ENCODE measurements at places on chromosomes 3 and 15. TPM values are rescaled to one million over a fixed set of nuclear protein-coding genes. Genes with fewer than 3 reads are reported as not detected.
A peak's percentile ranks its signal among the peaks of the same experiment; 100 is the strongest.

DNA sequence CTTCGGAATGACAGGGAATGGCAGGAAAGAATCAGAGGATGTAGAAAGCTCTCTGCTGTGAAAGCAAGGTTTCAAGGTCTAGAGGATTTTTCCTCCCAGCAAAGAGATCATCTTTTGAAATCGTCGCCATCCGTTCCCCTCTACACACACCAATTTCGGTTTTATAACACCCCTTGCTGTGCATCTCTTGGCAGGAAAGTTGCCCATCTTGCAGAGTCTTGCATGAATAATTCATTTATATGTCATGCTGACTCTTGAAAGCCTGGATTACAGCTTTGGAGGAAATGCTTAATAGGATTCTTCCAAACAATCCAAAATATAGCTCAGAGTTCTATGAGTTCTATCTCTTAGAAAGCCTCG, 262.7 kb downstream of the CHL1 start:
- no peak for DNase-seq

DNA sequence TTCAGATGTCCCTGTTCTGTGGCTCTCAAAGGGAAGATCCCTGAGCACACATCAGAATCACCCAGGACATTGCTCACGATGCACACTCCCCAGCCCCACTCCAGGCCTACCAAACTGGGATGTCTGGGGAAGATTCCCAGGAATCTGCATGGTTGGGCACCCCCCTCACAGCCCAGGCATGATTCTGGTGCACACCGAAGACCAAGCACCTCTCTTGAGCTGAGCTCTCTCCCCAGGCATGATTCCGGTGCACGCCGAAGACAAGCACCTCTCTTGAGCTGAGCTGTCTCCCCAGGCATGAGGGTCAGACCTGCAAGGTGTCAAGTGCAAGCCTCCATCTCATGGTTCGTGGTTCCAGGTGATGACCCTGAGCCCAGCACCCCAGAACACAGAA, 112.2 kb upstream of the MEF2A start:
- DNase-seq = no peak

GRCh38 chr15:39778021-39778420, 4.6 kb downstream of the FSIP1 start:
- no peak for DNase-seq

GRCh38 chr3:150248116-150248887, 159.8 kb upstream of the TSC22D2 start:
- DNase-seq = no peak

- DNase-seq = no peak
Observed at GRCh38 chr15:66996094-66996493, 69.3 kb upstream of the SMAD3 start.

GRCh38 chr3:69319652-69320051, 66.2 kb downstream of the FRMD4B start:
- no peak for DNase-seq

DNA sequence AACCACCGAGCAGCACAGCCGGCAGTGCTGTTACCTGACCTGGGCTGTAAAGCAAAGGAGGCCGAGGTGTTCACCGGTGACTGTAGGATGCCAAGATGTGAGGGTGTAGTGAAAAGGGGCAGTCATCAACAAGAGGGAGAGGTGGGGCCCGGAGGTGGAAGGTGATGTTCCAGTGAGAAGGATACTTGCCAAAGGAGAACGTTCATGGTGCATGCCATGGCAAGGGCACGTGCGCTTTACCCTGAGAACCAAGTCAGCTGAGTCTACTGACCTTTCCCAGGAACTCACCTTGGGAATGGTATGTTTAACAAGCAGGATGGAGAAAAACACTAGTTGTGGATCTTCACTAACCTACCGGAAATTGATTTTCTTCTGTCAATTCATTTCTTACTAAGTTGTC, 211.1 kb downstream of the PDZRN3 start:
- DNase-seq = no peak

GRCh38 chr3:38257583-38257982, 8.0 kb upstream of the SLC22A13 start:
- DNase-seq = no peak

DNA sequence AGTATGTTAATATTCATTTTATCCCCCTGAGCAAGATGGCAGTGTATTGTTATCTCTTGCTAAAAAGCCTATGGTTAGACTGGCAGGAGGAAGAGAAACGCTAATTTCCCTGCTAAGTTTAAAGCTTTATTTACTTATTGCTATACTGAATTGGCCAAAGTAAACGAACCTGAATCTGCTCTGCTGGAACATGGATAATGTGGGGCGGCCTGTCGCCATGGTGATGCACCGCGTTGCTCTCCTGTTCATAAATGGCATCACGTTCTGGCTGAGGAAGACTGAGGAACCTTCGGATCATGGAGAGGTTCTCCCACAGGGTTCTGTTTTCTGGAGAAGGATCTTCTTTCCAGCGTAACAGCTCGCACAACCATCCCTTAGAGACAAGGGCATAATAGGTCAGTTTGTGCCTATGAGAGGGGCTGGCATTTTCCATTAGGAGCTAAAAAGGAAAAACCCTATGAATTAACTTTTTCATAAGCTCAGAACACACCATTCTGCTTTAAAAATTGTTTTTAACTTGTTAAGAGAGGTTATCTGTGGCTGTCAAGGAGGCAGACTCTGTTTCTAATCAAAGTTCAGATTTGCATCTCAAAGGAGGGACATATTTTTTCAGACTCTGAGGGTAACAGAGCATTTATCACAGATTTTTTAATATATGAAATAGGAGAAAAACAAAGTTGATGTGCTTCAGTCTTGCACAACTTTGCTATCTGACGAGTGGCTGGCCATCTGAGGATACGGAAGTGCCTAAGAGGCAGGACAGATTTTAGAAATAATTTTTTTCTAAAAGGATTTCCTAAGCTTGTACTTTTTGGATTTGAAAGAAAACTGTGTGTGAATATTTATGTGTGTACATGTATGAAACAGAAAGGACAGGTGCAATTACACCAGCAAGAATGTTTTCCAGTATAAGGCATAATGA, 73.1 kb downstream of the SATB1 start:
- no peak for DNase-seq

DNA sequence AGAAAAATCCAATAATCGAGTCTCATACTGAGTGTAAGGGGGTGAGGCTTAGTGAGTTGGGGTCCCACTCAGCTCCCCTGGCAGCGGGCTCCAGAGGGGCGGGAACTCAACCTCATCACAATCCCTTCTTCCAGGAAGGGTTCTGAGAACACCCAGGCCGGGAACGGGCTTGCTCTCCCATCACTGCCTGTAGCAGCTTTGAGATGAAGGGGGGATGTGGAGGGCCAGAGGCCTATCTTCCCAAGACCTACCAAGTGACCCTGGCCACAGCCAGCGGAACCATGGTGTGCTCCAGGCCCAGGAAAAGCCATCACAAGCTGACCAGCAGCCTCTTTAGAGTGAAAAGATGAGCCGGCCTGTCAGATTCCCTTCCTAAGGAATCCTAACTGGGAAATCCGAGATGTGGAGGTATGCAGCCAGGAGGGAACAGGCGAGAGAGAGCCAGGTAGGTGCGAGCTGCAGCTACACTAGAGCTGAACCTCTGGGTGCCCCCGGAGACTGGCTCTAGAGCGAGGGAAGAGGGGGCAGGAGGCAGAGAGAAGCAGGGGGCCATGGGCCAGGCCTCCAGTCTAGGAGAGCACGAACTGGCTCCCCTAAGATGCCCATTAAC, 18.5 kb downstream of the GRAMD2A start:
- no peak for DNase-seq

DNA sequence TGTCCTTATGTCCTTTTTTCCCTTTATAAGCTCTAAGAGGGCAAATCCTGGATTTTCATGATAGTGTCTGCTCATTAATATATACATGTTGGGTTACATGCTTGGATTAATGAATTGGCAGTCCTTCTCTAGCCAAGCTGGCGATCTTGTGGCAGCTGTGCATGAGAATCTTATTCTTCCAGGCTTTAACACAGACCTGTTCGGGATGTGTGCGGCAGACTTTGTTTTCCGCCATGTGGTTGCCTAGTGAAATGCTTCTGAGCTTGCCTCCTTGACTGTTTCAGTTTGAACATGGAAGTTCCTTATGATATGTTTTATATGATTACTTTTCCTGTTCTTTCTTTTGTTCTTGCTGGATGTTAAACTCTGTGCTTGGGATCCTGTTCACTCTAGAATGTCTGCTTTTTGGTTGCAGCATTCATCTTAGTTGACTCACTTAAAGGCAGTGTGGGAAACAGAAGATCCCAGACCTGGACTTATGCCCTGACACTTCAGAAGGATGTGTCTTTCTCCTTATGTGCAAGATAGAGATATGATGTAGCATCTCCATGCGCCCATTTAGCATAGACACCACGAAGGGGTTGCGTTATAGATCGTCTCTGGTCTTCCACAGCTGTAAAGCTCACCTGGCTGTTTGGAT, 7.2 kb downstream of the CHCHD6 start:
- no peak for DNase-seq

GRCh38 chr3:28337230-28337629, 11.3 kb upstream of the ZCWPW2 start:
- DNase-seq = no peak

- DNase-seq = no peak
Observed at GRCh38 chr3:24196526-24196925, 251.4 kb downstream of the NR1D2 start.

DNA sequence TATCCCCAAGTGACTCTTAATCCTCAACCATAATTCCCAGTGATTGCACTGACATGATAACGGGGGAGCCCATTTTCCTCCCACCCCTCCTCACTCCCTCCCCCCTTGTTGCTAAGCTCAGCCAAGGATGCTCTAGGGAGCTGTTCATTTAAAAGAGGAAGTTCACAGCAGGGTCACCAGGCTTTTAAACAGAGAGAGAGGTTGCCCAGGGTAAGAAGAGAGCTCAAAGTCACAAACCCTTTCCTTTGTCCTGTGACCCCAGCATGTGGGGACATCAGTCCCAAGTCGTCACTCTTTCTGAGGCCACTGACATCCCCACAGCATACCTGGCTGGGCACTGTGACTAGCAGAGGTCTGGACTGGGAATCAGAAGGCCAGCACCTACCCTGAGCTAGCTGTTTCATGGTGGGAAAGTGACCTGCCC, 144.1 kb downstream of the RORA start:
- DNase-seq = no peak

DNA sequence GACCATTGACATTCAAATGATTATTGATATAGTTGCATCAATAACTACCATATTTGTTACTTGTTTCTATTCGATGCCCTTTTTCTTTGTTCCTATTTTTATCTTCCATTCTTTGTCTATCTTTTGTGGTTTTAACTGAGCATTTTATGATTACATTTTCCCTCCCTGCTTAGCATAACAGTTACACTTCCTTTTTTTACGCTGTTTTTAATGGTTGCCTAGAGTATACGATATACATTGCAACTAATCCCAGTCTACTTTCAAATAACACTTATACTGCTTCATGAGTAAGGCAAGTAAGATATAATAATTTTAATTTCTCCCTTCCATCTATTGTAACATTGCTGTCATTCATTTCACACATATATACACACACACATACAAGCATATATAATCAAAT, 26.3 kb downstream of the COL6A6 start:
- no peak for DNase-seq

DNA sequence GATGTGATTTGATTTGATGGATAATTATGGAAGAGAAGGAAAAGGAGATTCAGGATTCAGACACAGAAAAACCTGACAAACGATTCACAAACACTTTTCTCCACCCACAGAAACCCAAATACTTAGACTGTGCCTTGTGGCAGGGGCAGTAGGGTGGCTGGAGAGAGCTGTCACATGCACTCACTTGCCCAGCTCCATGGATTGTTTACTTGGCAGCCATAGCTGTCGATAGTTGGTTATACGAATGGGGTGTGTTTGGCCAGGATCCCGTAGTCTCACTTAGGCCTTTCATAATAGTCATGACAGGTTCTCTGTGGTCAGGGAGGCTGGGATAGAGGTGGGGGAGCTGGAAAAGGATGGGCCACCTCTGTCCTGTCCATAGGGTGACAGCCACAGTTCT, 76.9 kb downstream of the CACNA1D start:
- no peak for DNase-seq

- DNase-seq = no peak
Observed at GRCh38 chr3:148006508-148006907, 597.3 kb downstream of the ZIC1 start.

GRCh38 chr15:96329403-96329981, 1.0 kb upstream of the NR2F2 start:
- DNase-seq = no peak

DNA sequence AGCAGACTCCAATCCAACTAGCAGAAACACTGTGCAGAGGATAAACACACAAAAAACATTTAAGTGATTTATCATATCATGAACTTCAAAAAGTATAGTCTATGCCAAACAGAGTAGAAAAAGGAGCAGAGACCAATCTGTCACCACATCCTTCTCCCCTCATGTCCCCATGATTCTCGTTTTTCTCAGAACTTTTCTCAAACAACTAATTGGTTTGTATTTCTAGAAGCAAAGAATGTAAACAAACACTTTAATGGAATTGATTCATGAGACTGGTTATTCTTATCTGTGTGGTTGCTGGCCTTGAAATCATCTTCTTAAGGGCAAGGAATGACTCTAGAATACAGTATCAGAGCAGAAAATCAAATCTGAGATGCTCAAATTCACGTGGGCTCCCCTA, 294.2 kb upstream of the THBS1 start:
- no peak for DNase-seq

DNA sequence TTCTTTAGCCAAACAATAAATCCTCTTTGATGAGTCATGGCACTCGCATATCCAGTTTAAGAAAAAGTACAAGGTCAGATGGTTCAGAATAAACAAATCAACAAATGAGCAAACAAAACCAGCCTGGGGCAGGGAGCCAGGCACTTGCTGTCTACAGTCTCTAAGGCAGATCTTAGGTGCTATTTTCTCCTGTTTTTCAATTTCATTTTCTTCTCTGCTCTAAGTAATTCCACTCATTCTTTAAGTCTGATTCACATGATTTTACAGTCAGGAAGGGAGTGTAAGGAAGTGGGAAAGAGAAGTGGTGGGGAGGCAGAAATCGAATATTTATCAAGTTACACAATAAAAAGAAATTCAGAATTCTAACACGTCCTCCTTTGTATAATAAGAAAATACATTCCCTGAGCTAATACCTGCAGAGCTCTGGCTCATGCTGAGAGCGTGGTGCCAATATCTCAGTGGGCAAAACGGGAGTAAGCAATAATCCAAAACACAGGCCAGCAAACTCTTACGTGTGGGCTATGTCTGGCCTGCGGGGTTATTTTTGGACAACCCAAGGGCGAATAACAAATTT, 298.6 kb downstream of the ADAMTS17 start:
- DNase-seq = peak; percentile 47

DNA sequence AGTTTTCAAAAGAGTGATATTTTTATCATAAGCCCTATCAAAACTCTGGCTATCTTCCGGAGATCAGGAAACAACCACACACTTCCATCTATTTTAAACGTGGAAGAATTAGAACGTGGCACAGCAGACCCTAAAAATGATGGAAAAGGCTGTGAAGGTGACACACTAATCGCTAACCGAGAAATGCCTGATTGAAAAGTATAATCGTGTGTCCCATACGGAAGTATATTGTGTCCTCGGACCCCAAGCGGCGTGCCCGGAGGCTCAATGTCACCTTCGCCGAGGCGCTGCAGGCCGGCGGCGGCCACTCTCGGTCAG, 642 bp downstream of the COX5A start:
- no peak for DNase-seq

GRCh38 chr15:76235186-76235826, 76.0 kb downstream of the ETFA start:
- peak; percentile 35 for DNase-seq

Gene SLC24A5
- total RNA-seq = not detected

Gene ARGFX
- total RNA-seq = not detected

Gene MASP1
- total RNA-seq = not detected

Gene TNFSF10
- 0.12 TPM for total RNA-seq

Gene LTK
- total RNA-seq = 0.02 TPM

Gene AADACL2
- not detected for total RNA-seq

Gene STRA6
- total RNA-seq = 0.17 TPM

Gene MCTP2
- total RNA-seq = 0.61 TPM

Gene ENTPD3
- total RNA-seq = not detected

Gene SLC22A14
- 0.35 TPM for total RNA-seq

Gene CELF6
- 0.32 TPM for total RNA-seq
